ENCODE measurements at places on chromosomes 2 and 18.

GRCh38 chr2:105425936-105426625 is 27.2 kb upstream of the FHL2 start:
- DNase-seq = no peak

DNA sequence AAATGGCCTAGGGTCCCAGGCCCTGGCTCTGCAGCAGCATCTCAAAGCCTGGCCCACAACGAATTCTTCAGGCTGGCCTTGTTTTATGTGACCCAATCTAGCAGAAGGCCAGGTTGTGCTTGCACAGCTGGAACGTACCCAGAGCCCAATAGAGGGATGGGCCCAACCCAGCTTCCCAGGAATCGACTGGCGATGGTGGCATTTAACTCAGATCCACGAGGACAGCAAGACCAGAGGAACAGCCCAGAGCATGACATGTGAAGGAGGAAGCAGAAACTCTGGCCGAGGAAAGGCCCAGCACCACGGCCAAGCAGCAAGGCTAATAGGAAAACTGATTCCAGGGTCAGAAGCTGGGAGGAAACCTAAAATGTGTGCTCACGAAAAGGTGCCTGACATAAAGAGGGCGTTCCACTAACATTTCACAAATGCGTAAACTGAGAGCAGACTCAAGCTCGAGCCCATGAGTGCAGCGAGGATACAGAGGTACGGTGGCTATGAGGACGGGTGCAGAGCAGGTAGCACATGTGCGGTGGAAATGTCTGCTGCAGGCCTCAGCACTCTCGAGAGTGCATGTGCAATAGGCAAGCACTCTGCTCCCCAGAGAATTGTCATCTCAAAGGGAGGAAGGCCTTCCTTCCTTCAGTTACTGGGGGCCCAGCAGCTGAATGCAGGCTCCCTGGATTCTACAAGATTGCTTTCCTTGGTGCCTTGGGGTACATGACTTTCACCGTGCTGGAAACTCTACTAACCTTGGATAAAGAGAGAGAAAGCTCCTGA is 156.9 kb upstream of the GLI2 start:
- DNase-seq = no peak

GRCh38 chr2:139685090-139685983 is 905.1 kb upstream of the NXPH2 start:
- DNase-seq = no peak

DNA sequence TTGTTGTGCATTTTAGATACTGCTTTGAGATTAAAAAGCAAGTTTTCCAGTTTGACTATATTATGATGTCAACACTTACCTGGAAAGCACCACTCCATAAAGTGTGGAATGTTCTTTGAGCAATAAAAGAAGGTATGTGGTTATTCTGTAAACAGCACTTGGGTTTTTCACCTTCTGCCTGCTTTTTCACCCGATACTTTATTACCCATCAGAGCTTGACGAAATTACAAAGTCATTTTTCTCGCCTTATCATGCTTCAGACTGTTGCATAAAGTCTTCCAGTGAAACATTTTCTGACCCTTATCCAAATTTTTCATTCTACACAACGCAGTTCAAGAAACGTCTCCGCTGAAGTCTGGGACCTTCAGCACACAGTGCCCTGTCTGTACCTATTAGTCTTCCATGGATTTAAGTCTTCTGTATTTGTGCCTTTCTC is 25.2 kb downstream of the CAB39 start:
- DNase-seq = no peak
